ENCODE measurements at places on chromosomes 7 and 10. TPM values are rescaled to one million over a fixed set of nuclear protein-coding genes. Genes with fewer than 3 reads are reported as not detected.

DNA sequence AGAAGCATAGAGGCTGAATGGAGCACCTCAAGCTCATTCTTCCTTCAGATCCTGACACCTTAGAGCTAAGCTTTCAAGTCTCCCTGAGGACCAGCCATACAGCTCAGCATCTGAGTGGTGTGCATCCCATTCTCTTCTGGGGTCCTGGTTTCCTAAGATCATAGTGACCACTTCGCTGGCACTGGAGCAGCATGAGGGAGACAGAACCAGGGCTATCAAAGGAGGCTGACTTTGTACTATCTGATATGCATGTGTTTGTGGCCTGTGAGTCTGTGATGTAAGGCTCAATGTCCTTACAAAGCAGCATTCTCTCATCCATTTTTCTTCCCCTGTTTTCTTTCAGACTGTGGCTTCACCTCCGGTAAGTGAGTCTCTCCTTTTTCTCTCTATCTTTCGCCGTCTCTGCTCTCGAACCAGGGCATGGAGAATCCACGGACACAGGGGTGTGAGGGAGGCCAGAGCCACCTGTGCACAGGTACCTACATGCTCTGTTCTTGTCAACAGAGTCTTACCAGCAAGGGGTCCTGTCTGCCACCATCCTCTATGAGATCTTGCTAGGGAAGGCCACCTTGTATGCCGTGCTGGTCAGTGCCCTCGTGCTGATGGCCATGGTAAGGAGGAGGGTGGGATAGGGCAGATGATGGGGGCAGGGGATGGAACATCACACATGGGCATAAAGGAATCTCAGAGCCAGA lies 31.0 kb downstream of the PRSS2 start:
- H3K4me1 ChIP-seq: peaks cover 82% of the 10 kb centered on the region
- no peak for DNase-seq
- no peaks in the 10 kb centered on the region for H3K27me3 ChIP-seq

- no peaks in the 10 kb centered on the region for H3K4me1 ChIP-seq
- H3K36me3 ChIP-seq: no peaks in the 10 kb centered on the region
- H3K27ac ChIP-seq: no peak overlapping the region
Observed at GRCh38 chr7:45650404-45651394, 76.5 kb downstream of the ADCY1 start.

The GIMAP4 gene
- 57.3 TPM for total RNA-seq

DNA sequence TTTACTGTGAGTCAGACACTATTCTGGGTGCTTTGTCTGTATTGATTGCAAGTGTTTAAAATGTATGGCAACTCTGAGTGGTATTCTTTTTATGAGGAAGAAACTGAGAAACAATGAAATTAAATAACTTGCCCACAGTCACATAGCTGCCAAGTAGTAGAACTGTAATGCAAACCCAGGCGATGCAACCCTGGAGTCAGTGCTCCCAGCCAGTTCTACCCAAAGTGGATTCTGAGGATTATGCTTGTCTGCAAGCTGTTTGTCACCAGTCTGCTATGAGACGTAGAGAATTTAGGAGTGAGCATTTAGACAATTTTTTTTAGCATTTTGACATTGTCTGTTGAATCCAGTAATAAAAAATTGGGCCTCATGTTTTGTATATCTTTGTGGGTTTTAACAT lies 306.0 kb upstream of the LRGUK start:
- H3K36me3 ChIP-seq: no peaks in the 10 kb centered on the region
- no peak overlapping the region for H3K4me3 ChIP-seq
- H3K27me3 ChIP-seq: no peaks in the 10 kb centered on the region
- no peak overlapping the region for H3K27ac ChIP-seq

The PRLHR gene
- not detected for total RNA-seq

DNA sequence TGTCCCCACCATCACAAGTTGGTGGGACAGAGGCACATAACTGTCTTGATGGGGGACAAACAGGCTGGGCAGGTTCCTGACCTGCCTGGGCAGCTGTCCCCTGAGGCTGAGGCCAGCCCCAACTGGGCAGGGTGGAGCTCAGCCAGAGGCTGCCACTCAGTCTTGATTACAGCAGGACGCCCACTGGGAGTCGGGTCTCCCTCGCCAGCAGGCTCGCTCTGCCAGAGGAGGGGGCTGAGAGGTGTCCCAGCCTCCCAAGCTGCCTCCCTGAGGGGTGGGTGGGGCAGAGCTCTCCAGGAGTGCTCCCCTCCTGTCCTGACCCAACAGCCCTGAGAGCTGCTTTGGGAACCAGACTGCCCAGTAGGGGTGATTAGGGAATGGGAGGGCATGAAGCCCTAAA lies 1.8 kb upstream of the CAMK2G start:
- H3K27me3 ChIP-seq: no peaks in the 10 kb centered on the region
- no peak for DNase-seq
- H3K4me3 ChIP-seq: no peak overlapping the region
- H3K27ac ChIP-seq: no peak overlapping the region
- peaks cover under 1% of the 10 kb centered on the region for H3K36me3 ChIP-seq

DNA sequence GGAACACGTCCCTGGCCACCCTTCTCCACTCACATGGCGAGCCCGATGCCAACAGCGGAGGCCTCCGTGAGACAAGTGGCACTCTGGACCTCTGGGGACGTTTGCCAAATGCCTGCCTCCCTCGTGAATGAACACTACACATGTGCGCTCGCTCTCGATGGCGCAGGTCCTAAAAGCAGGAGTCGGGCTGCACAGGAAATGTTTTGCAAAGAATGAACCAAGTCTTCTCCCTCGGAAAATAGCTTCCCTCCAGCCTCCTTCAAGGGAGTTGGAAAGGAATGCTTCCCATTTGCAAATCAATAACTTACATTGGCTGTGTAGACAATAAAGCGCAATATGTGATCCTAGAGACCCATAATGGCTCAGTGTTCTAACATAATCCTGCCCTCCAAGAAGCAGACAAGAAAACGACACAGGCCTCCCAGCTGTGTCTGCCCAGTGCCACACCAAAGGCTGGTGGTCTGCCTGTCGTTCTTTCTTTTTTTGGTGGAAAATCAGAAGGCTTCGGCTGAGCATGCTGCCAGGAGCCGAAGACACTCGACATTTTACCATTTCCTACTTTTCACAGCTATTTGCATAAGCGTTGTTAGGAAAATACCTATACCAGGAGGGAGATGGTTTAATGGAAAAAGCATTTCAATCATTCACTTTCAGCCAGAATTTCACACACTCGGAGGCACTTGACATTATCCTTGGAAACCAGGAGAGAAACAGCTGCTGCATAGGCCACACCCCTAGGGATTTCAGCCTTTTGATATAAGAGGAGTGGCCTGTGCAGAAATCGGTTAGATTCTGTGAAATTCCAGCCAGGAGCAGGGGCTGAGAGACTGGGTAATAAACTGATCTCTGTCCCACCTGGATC lies 38.4 kb downstream of the ATXN7L1 start:
- DNase-seq: no peak
- H3K27me3 ChIP-seq: no peaks in the 10 kb centered on the region
- H3K4me1 ChIP-seq: peaks cover 7% of the 10 kb centered on the region
- H3K4me3 ChIP-seq: no peak overlapping the region

GRCh38 chr7:142125256-142125955 lies 13.9 kb downstream of the MGAM2 start:
- H3K36me3 ChIP-seq: no peaks in the 10 kb centered on the region
- H3K27ac ChIP-seq: no peak overlapping the region

The PCLO gene
- not detected for total RNA-seq

The UTF1 gene
- not detected for total RNA-seq

GRCh38 chr7:23981314-23981713 lies 271.3 kb downstream of the STK31 start:
- no peak overlapping the region for H3K27ac ChIP-seq
- DNase-seq: no peak
- no peaks in the 10 kb centered on the region for H3K4me1 ChIP-seq
- no peak overlapping the region for H3K4me3 ChIP-seq
- H3K27me3 ChIP-seq: no peaks in the 10 kb centered on the region

GRCh38 chr10:112792487-112793201 lies 157.4 kb upstream of the TCF7L2 start:
- no peak overlapping the region for H3K4me3 ChIP-seq
- no peak for DNase-seq
- no peak overlapping the region for H3K27ac ChIP-seq
- H3K36me3 ChIP-seq: no peaks in the 10 kb centered on the region
- H3K27me3 ChIP-seq: no peaks in the 10 kb centered on the region

GRCh38 chr7:100195222-100195621 lies 17.5 kb downstream of the STAG3 start:
- H3K27ac ChIP-seq: no peak overlapping the region
- no peak overlapping the region for H3K4me3 ChIP-seq
- no peak for DNase-seq
- peaks cover 9% of the 10 kb centered on the region for H3K4me1 ChIP-seq

DNA sequence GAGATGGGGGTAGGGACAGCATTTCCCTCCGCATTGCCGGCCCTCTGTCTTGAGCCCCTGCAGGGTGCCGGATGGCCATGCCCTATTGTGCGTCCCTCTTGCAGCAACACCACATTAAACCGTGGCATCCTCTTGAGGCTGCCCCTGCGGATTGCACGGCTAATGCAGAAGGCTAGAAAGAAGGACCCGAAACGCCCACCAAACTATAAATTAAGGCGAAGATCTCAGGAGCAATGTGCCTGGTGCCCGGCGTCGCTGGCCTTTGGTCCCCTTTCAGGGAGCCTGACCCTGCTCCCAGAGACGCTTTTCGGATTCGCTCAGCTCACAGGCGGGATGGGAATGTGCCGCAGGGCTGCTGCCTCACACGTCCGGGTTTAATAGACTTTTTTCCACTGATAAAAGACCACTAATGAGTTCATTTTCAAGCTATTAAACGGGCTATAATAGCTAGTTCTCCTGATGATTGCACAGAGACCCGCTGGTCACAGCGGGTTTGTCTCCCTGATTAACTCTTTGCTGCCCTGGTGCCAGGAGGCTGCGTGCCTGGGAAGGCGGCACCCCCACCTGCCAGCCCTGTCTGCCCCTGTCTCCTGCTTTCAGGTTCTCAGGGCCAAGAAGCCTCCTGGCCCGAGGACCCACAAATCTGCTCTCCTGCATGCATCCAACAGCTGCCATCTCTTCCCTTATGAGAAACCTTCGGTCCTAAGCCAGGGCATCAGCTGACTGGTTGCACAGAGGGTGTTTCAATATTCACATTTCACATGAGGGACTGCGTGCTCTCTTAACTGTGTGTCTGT lies 128.3 kb downstream of the ADARB2 start:
- no peak for DNase-seq
- no peak overlapping the region for H3K27ac ChIP-seq
- H3K4me3 ChIP-seq: no peak overlapping the region
- no peaks in the 10 kb centered on the region for H3K4me1 ChIP-seq

DNA sequence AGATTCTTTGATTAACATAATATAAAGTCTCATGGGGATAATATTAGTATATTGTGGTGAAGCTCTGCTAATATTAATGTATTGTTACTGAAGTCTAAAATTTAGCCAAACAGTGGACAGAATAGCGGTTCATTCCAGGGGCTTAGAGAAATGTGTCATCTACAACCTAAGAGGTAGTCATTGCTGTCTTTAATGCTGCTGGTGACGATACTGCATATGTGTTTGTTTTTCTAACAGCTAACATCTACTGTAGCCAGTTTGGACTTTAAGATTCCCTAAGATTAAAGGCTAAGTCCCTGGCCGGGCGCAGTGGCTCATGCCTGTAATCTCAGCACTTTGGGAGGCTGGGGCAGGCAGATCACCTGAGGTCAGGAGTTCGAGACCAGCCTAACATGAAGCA lies 102.0 kb upstream of the SAMD8 start:
- peaks cover 15% of the 10 kb centered on the region for H3K4me1 ChIP-seq
- DNase-seq: no peak
- no peaks in the 10 kb centered on the region for H3K36me3 ChIP-seq
- no peak overlapping the region for H3K27ac ChIP-seq

The PILRA gene
- total RNA-seq: 0.84 TPM

The ELFN1 gene
- total RNA-seq: 0.15 TPM
